ENCODE measurements at places on chromosomes 13 and 19.
A peak's percentile ranks its signal among the peaks of the same experiment; 100 is the strongest.

- DNase-seq, result peak; percentile 6
Measured at GRCh38 chr13:63190742-63191141, 1775.1 kb upstream of the PCDH20 start.

DNA sequence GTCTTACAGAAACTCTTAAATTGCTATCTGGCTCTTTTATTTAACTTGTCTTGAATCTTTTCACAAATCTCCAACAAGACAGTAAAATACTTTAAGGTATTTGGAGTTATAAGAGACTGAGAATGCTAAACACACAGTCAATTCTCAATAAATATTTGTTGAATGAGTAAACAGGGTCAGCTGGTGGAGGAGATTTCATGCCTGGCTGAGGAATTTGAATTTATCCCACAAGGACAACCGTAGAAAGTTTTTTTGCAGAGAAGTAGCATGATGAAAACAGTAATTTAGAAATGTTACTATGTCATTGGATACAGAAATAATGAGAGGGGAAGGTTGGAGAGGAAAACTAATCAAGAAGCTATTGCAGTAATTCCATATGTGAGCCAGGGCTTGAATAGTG, 1223.7 kb downstream of the PCDH17 start:
- peak; percentile 34 for DNase-seq

- no peak for DNase-seq
Measured at GRCh38 chr13:77299587-77299986, 27.3 kb downstream of the MYCBP2 start.

GRCh38 chr13:106343836-106344235, 191.6 kb downstream of the EFNB2 start:
- DNase-seq, result no peak

DNA sequence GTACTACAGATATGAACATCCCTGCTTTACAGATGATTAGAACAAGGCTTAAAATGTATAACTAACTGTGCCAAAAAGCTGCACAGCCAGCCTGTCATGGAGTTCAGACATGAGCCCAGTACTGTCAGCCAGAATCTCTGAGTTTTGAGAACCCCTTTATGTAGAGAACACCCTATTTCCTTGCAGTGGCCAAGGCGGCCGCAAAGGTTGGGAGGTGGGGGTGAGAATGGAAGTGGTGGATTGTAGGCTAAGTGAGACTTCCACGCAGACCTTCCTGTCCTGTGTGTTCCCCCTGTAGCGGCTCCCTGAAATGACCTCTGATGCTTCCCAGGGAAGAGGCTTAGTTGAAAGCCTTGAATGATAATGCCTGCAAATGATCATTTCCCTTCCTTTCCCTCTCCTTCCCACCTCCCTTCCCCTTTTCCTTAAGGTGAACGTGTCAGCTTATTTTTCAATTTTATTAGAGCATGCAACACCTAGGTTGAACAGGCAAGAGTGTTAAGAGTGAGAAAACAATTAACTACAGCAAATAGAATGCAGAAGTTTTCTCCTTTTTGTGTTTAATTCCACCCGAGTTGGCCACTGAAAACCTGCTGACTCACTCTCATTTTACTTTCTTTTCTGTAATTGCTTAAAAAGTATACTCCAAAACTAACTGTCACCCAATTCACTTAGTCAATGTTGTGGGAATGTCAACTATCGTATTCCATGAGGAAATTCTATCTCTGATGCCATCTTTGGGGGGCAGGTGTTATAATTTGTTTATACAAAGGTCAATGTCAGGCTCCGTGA, 167.0 kb upstream of the EDNRB start:
- DNase-seq, result no peak

GRCh38 chr19:1249298-1249989, 1.1 kb downstream of the MIDN start:
- DNase-seq, result no peak

GRCh38 chr13:24624801-24625231, 55.4 kb upstream of the ATP12A start:
- DNase-seq, result no peak

Measured in HS-5 (cell line).